ENCODE measurements at places on chromosomes 3 and 15. TPM values are rescaled to one million over a fixed set of nuclear protein-coding genes. Genes with fewer than 3 reads are reported as not detected.

DNA sequence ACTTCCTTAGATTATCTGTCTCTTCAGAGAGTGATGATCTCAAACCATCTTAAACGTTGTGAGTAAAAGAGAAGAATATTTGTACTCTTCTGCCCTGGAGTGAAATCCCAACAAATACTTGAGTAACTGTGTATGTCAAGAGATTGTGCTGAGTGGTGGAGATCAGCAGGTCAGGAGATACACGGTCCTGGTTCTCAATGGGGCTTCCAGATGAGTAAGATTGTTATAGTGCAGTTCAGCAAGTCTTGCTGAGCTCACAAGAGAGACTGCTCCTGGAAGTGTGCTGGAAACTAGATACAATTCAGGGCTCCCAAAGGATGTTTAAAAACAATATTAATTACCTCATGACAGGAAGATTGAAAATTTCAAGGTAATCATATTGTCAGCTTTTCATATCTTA, 184.3 kb downstream of the AKAP13 start:
- no peak for DNase-seq

- DNase-seq: no peak
Observed at GRCh38 chr3:52792413-52792812, 2.2 kb upstream of the ITIH3 start.

DNA sequence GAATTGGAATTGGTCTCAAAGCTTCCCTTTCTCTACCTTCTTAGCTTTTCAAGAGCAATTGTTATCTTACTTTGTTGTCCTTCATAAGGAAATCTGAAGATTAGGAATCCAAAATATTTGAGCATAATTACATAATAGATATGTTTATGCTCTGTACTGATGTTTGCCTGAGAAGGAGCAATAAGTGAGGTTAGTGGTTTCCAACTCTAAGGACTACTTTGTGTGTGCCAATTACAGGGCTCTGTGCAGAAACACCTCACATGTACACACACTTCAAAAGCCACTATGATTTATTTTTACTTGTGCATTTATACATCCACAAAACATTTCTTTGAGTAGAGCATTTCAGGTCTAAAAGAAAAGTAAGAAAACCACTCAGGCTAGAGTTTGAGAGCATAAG, 49.9 kb downstream of the MME start:
- no peak for DNase-seq

- no peak for DNase-seq
Observed at GRCh38 chr15:65937476-65937875, 68.2 kb downstream of the RAB11A start.

GRCh38 chr3:195003006-195003892, 267.7 kb downstream of the XXYLT1 start:
- peak; percentile 67 for DNase-seq

GRCh38 chr3:58536501-58537411, at the start of gene ACOX2:
Gene ACOX2 (minus strand): TSS chr3:58537190. CDS start chr3:58535106, 2,084 bp downstream.
- DNase-seq: peak; percentile 66

GRCh38 chr3:52311576-52312119, 4.5 kb upstream of the DNAH1 start:
- no peak for DNase-seq

GRCh38 chr3:119240101-119240590, 532 bp downstream of the B4GALT4 start:
- no peak for DNase-seq

DNA sequence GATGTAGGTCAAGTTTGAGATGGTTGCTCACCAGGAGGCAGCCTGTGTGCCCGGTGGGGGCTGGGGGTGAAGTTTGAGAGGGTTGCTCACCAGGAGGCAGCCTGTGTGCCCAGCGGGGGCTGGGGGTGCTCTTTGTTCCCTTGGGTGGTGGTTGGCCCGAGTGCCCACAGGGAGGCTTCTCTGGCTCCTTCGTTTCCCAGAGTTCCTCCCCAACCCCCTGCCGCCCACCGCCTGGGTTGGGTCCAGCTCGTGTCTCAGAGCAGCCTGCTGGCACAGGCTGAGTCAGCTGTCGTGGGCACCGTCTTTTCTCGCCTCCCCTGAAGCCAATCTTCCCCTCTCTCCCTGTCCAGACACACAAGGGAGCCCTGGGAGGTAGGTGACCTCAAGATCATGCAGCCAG, 3.1 kb downstream of the APBA2 start:
- no peak for DNase-seq

- no peak for DNase-seq
Observed at GRCh38 chr3:45480218-45480617, 91.8 kb downstream of the LARS2 start.

LMAN1L gene
- not detected for total RNA-seq

SLC7A14 gene
- total RNA-seq: 13.5 TPM

DNA sequence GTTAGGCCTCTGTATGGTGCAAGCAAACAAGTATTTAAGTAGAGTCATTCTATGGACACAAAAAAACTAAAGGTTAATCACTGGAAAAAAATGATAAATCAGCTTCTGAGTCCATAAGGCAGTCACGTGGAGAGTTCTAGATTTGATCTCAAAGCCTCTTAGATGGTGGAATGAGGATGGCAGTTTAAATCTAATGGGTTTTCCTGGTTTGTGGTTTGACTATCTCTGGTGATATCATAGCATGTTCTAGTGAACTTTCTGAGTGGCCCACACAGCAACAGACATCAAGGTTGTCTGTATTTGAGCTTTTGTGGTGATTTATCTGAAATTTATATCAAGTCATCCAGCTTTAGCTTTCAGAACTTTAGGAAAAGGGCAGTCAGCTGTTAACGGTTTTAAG, 52.4 kb downstream of the ILDR1 start:
- no peak for DNase-seq

DNA sequence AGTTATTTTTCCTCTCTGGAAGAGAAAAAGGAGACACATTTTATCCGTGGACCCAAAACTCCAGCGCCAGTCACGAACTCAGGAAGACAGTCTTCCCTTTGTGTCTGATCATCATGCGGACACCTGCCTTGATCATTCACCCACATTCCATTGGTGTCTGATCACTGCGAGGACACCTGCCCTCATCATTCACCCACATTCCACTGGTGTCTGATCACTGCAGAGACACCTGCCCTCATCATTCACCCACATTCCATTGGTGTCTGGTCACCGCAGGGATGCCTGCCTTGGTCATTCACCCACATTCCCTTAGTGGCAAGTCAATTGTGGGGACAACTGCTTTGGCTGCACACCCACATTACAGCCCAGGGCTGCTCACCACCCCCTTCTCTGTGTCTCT, 148.9 kb downstream of the ROBO1 start:
- no peak for DNase-seq

LHFPL4 gene
- total RNA-seq: 1.7 TPM

CCR2 gene
- total RNA-seq: not detected

DNA sequence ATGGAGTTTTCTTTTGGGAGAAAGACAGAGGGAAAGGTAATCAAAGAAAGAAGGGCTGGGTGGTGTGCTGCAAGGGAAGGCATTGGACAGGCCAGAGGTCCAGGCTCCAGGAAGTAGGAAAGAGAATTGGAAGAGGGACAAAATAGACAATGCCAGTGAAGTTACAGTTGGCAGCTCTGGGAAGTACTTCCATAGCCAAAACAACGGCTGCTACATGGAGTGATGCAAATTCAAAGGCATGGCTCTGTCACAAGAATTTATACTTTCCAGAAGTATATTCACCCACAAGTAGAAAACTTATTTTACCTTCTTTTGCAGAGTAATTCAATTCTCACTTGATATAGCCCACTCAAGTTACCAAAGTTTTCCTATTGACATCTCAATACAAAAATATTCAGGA, 191.5 kb downstream of the TNIK start:
- no peak for DNase-seq
